ENCODE measurements at places on chromosomes 5 and 9.

DNA sequence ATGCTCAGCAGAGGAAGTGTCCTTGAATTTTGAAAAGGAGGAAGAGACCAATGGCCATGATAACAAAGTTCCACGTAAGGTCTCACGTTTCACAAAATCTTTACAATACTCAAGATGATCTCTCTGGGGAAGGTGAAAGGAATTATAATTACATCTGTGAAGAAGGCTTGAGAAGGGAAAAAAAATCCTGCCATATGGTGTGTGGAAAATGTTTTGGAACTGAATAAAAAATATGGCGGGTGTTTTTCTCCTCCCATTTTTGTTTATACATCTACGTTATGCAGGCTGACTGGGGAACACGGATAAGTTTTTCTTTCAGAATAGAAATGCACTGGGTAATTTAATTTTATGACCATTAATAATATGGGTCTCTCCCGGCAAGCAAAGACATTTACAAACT lies 425.6 kb upstream of the BRINP1 start:
- DNase-seq: no peak

DNA sequence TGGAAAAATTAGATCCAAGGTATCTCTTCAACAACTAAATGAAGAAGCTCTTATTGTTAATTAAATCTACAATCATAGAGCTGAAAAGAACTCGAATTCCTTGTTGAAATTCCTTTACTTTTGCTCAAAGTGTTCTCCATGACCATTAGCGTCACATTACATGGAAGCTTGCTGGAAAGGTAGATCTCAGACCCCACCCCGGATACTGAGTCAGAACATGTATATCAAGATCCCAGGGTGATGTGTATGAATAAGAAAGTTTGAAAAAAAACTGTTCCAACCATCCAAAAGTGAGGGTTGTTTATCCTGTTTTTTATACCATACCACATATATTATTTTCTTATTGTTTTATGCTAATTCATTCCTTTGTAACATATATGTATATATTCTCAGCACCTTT lies 237.1 kb upstream of the PUM3 start:
- DNase-seq: no peak

DNA sequence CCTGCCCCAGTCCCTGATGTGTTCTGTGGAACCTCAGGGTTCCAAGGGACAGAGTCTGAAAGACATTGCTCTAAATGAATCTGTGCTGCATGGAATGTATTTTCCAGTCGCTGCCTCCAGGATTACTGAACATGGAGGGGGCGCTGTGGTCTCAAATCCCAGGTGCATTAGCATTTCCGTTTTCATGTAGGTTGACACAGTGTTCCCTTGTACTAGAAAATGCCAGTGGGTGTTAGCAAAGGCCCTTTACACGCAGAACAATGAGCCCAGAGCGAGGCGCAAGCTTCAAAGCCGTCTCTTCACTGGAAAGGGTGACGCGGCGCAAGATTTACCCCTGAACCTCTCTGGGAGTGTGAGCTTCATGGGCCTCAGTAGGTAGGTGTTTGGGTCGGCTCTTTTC lies 308.3 kb downstream of the SLIT3 start:
- DNase-seq: no peak

DNA sequence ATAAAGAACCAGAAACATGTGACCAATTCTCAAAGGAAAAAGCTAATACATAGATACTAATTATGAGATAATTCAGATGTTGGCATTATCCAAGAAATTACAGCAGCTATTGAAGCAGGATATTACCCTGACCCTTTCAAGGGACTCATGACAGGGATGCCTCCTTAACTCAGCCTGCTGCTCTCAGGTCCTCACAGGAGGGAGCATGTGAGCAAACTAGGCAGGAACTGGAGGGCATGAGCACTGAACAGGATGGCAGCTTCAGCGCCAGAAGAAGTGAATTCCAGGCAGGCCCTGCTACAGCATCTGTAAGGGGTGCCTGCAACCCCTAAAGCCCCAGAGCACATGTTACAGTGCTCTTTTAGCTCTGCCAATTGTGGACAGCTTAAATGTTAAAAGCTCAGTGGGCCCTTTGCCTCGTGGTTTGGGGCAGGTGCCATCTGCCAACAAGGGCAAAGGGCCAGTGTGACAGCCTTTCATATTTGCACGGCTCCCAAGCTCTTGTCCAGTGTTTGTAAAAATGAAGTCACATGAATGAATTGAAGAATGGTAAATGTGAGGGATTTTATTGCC lies 464.7 kb upstream of the COX7C start:
- DNase-seq: no peak
